ENCODE measurements at places on chromosomes 2 and 18.
A peak's percentile ranks its signal among the peaks of the same experiment; 100 is the strongest.

GRCh38 chr2:80687524-80687923 lies 383.0 kb upstream of the LRRTM1 start:
- no peak for DNase-seq

DNA sequence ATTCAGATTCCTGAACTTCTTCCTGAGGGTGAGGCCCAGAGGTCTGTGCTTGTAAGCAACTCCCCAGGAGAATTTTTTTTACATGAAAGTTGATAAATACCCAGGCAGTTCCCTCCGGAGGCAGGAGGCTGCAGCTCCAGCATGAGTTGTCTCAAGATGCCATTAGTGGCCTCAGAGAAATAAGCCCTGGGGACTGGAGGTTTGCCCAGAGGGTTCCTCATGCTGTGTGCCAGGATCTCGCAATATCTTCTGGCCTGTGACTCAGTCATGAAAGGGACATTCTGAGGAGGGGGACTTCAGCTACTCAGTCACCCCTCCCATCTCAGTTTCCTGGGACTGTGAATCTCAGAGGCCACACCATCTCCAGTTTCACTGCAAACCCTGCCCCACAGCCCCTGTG lies 49.9 kb downstream of the LYPD1 start:
- no peak for DNase-seq

DNA sequence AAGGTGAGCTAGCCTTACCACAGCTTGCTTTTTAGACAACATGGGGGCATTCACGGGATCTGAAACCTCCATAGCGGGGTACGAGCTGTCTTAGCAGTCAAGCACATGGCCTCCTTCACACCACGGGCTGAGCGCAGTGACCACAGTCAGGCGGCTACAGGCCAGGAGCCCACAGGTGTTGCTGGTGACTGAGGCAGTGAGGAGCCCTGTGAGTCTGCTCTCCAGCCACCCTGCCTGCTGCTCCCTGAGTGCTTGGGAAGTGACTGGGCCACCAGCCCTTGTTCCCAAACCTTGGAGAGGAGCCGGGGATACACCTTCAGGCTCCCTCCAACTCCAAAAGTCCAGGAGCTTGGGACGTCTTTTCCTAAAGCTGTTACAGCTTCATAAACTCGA lies 418.1 kb upstream of the MYT1L start:
- DNase-seq, result no peak

- no peak for DNase-seq
These were observed 7.5 kb upstream of the SERPINB13 start for GRCh38 chr18:63579616-63580015.

DNA sequence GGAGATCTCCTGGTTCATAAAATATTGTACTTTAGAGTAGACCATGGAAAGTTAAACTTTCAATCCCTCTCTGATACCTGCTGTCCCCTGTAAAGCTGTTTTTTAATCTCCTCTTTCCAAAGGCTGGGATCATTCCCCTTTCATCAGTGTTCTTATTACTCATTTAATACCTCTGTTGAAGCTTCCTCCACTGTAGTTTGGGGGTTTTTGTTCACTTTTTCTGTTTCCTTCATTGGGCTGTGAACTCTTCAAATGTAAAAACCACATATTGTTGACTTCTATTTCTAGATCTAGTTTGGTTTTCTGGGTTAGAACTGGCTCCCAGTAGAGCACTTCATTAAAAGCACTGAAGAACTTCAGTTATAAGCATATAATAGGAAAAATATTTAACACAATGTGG lies 598.1 kb downstream of the RNF144A start:
- DNase-seq, result no peak

GRCh38 chr2:204030322-204030721 lies 93.8 kb downstream of the ICOS start:
- no peak for DNase-seq

GRCh38 chr18:44799382-44799906 lies 118.8 kb downstream of the SETBP1 start:
- DNase-seq, result no peak

DNA sequence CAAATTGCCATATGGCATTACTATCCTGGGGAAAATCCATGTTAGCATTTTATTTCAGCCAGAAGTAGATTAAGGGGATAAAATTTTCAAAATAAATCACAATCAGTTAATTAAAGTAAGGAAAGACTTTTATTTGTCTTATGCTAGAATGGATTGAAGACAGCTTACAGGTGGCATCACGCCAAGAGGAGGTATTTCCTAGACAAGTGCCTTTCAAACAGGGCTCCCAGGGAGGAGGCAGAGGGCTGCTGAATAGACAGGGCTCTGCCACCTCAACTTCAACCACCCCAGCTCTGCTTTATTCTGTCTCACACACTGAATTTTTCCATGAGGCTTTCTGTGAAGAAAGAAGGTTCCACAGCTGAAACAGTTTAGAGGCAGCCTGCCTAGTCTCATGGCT lies 12.2 kb downstream of the CCDC68 start:
- DNase-seq, result no peak

- DNase-seq, result peak; percentile 70
These were observed 31.1 kb downstream of the NAB1 start for GRCh38 chr2:190679813-190680591.

DNA sequence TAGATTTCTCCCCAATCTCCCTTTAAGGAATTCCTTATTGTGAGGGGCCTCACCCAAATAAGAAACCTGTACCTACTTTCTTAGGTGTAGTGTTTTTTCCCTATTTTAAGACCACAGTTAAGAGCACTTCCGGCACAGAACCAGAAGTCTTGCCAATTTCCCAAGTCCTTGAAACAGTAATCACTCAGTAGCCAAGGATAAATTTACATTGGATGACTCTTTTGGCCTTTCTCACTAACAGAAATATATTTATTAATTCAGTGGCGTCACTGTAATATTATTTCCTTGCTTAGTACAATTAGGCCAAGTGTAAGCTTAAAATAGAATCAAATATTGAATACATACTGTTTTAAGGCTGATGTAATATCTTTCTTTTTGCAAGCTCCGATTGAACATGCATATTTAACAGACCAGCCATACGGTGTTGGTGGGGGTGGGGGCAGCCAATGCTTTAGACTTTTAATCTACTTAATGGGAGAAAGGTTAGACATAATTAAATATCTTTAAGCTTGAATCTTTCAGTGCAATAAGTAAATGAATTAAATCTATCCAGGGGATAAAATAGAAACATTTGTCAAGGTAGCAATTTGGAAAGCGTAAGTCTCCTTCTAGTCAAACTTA lies 50.8 kb upstream of the ITGA6 start:
- no peak for DNase-seq

DNA sequence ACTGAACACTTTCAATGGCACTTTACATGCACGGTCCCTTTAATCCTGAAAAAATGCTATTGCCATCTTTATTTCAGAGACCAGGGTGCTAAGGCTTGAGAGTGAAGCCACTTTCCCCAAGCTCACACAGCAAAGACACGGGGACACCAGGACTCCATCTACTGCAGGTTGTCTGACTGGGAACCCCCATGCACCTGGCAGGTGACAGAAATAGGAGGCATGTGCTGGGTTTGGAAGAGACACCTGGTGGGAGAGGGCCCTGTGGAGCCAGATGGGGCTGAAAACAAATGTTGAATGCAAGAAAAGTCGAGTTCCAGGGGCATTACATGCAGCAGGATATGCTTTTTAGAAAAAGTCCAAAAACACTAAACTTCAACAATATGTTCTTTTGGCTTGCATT lies 5.2 kb upstream of the EHD3 start:
- DNase-seq, result no peak

DNA sequence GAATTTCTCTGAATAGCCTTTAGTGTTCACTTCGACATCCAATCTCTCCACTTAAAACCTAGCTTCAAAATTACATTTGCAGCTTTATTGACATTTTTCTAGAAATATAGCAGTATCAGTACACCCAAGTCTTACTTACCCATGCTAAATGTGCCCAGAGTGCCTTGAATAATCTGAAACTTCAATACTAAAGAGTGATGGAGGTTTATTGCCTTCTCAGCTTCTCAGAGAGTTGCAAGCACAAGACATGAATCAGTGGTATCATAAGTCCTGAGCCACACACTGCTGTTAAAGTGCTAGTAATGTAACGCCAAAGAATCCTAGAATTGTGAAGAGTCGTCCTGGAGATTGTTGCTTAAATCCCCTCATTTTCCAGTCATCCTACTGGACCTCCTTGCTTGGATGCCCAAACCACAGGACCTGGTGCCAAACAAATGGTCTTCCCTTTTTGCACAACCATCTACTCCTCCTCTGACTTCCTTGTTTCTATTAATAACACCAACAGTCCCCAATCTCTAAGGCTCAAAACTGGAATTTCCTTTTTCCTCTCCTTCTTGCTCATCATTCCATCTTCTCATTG lies 83.2 kb upstream of the SPATS2L start:
- DNase-seq, result no peak

GRCh38 chr2:111050701-111051376 lies 69.9 kb upstream of the BCL2L11 start:
- no peak for DNase-seq

DNA sequence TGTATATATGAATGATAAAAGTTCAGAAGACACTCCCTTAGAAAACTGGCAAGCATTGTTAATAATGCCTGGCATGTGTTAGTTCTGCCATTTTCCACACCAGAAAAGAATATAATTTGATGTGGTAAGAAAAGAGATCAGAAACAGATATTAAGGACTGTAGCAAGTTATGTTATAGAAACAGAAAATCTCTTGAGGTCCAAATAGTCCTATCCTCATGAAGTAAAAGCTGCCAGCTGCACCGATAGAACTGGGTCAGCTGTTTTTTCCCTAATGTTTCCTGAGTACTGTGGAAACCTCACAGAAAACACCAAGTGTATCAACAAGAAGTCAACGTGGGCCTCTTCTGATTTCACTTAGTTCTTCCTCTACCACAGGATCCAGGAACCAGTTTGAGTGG lies 56.9 kb upstream of the SDC1 start:
- DNase-seq, result no peak

GRCh38 chr2:59167514-59167913 lies 926.4 kb upstream of the FANCL start:
- no peak for DNase-seq

- no peak for DNase-seq
These were observed 32.2 kb upstream of the ST3GAL5 start for GRCh38 chr2:85920810-85921545.

- DNase-seq, result no peak
These were observed 42.1 kb downstream of the CAVIN2 start for GRCh38 chr2:191804766-191805165.

Measured in CD4-positive, alpha-beta T cell (primary cell).